PC-9 (cell line): ENCODE measurements at places on chromosomes 11 and 22. TPM values are rescaled to one million over a fixed set of nuclear protein-coding genes. Genes with fewer than 3 reads are reported as not detected.

Gene NDUFS8
- total RNA-seq: 270 and 275 TPM in 2 replicates

Gene SYCE3
- total RNA-seq: not detected in 2 replicates

GRCh38 chr11:2366276-2366675, 10.8 kb upstream of the CD81 start:
- H3K4me1 ChIP-seq: no peaks in the 10 kb centered on the region
- H3K4me3 ChIP-seq: no peak overlapping the region
- no peak for DNase-seq

DNA sequence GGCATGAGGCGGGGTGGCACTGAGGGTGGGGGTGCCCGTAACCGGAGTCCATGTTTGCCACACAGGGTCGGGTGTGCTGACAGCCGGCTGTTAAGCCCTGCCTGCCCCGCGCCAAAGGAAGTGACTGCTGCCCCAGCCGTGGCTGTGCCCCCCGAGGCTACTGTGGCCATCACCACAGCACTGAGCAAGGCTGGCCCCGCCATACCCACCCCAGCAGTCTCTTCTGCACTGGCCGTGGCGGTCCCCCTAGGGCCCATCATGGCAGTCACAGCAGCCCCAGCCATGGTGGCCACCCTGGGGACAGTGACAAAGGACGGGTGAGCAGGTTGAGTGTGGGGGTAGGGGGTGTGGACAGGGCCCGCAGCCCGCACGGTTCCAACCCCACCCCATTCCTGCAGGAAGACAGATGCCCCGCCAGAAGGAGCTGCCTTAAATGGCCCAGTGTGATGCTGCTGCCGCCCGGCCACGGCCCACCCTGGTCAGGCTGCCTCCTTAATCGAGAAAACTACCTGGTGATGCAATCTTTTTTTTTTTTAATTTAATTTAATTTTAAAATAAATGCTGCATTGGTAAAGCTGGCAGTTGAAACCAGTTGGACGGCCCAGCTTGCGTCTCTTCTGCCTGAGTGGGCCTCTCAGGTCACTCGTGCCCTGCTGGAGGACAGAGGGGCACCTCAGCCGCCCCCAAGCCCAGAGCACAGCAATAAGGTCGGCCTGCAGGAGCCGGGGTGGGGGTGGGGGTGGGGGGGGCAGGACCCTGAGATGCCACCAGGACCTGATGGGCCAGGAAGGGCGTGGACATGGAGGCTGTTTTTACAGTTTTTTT, 30.8 kb downstream of the SBF1 start:
- H3K4me1 ChIP-seq: peaks cover 14% of the 10 kb centered on the region
- H3K27ac ChIP-seq: no peak overlapping the region
- peaks cover 26% of the 10 kb centered on the region; the same call in 1 of the 2 replicates for H3K36me3 ChIP-seq
- no peak for DNase-seq
- no peak overlapping the region for H3K4me3 ChIP-seq
- no peaks in the 10 kb centered on the region for H3K27me3 ChIP-seq

Gene MRPL40
- 21.1 and 25.1 TPM in 2 replicates for total RNA-seq
